MCF 10A (cell line): ENCODE measurements at places on chromosomes 11 and 22. TPM values are rescaled to one million over a fixed set of nuclear protein-coding genes. Genes with fewer than 3 reads are reported as not detected.

The TMPRSS5 gene
- 0.49 and 0.83 TPM in 2 replicates for total RNA-seq

DNA sequence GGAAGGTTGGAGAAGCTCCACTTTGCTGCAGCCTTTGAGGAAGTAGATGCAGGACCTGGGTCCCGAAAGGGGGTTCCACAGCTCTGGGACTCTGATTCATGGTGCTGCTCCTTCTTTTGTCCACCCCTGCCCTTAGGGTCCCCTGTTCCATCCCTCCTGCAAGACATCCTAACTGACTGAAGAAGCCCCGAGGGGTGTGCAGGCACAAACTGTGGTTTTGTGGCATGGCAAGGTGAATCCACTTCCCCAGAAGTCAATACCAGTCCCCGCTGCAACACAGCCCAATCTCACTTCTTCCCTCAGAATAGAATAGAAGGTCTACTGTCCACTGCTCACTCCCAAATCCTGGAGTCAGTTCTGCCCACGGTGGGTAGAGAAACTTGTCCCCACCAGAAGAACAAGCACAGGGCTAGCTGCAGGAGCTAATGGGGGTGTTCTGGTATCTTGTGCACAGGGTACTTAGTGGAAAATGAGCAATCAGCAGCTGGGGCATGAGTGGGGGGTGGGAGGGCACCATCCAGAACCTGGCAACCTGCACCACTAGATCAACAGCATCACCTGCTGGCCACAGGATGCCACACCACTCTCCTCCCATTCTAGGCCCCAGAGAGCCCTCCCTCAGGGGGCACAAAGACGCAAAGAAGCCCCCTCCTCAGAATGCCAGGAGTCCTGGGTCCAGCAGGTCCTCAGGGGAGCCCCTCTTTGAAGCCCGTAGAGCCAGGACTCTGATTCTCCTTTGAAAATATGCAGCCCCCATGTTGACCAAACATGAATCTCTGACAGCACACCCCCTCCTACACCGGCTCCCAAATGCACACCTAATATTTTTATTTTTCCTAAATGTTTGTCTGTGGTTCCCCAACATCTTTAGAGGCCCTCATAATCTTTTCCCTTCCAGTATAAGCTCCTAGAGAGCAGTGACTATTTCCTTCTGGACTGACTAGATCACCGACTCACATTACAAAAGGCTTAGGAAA lies 14.1 kb downstream of the SPATA19 start:
- H3K36me3 ChIP-seq, result no peaks in the 10 kb centered on the region
- no peak for DNase-seq
- no peak overlapping the region for H3K27ac ChIP-seq
- H3K4me1 ChIP-seq, result no peaks in the 10 kb centered on the region
- H3K4me3 ChIP-seq, result no peak overlapping the region

The KRTAP5-10 gene
- total RNA-seq, result not detected in 2 replicates

GRCh38 chr11:69539416-69540117 lies 58.1 kb downstream of the LINC01488 start:
- no peak for DNase-seq
- no peak overlapping the region for H3K27ac ChIP-seq
- no peaks in the 10 kb centered on the region for H3K4me1 ChIP-seq
- H3K4me3 ChIP-seq, result no peak overlapping the region
- no peaks in the 10 kb centered on the region for H3K27me3 ChIP-seq

DNA sequence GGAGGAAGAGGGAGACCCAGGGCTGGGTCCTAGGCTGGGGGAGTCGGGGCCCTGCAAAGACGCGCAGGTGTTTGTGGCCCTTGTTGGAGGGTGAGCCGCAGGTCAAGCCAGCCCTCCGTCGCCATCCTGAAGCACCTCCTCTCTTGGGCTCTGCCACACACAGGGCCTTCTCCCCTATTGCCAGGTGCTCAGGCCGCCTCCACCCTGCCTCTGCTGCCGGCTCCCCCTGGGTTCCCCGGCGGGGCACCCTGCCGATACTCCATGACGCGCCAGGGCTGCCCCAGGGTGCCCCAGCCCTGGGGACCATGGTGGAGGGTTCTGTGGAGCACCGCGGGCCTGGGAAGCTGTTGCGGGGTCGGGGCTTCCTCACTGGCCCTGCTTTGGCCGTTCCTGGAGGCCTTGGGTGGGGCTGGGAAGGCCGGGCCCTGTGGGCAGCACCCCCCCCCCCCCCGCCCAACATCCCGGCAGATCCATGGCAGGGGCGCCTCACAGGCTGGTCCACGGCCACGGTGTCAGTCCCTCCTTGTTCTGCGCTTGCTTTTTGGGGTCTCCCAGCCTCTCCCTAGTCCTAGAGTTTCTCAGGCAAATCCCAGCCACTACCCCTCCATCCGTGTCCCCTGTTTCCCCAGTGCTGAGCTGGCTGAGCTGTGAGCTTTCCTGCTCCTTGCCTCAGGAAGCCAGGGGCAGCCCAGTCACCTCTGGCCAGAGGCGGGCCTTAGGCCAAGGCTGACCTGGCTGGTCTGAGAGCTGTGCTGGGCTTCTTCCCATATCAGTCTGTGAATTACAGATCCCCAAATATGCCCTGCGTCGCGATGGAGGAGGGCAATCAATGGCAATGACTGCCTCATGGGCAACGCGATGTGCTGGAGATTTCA lies 2.3 kb upstream of the ADORA2A start:
- DNase-seq, result no peak
- H3K27me3 ChIP-seq, result peaks cover 18% of the 10 kb centered on the region
- H3K4me3 ChIP-seq, result no peak overlapping the region
- H3K27ac ChIP-seq, result peak overlapping the region; percentile 33
- H3K4me1 ChIP-seq, result peaks cover 10% of the 10 kb centered on the region

The MUC6 gene
- not detected in 2 replicates for total RNA-seq

The OR51E1 gene
- not detected in 2 replicates for total RNA-seq

DNA sequence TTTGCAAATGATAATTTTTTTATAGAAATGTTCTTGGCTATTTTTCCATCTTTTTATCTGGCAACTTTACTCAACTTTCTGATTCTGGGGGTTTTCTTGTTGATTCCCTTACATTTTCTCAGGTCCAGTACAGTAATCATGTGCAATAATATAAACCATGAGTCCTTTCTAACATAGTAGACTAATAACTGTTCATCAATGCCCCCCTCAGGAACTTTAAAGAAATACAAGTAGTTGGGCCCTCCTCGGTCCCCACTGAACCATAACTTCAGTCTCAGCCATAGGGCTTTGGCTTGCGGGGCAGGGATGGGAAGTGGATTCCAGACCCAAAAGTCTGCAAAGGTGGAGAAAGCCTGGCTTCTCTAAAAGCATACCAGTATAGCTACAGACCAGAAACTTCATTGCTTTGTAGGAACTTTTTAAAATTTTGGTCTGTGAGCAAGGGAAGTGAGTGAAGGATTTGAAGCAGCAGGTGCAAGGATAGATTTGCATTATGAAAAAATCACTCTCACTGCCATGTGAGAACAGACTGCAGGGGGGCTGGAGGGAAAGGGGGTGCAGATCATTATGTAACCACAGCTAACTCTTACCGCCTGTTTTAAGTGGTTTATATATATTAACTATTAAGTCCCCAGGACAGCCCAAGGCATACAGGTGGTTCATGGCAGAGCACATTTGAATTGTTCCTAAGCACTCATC lies 10.4 kb upstream of the TUB start:
- no peaks in the 10 kb centered on the region for H3K36me3 ChIP-seq
- DNase-seq, result peak; percentile 38
- H3K27ac ChIP-seq, result no peak overlapping the region
- no peak overlapping the region for H3K4me3 ChIP-seq
- peaks cover 15% of the 10 kb centered on the region for H3K27me3 ChIP-seq
